ENCODE measurements at places on chromosomes 12 and 14.

GRCh38 chr12:116130431-116130830 lies 147.1 kb downstream of the MED13L start:
- no peak for ATAC-seq

DNA sequence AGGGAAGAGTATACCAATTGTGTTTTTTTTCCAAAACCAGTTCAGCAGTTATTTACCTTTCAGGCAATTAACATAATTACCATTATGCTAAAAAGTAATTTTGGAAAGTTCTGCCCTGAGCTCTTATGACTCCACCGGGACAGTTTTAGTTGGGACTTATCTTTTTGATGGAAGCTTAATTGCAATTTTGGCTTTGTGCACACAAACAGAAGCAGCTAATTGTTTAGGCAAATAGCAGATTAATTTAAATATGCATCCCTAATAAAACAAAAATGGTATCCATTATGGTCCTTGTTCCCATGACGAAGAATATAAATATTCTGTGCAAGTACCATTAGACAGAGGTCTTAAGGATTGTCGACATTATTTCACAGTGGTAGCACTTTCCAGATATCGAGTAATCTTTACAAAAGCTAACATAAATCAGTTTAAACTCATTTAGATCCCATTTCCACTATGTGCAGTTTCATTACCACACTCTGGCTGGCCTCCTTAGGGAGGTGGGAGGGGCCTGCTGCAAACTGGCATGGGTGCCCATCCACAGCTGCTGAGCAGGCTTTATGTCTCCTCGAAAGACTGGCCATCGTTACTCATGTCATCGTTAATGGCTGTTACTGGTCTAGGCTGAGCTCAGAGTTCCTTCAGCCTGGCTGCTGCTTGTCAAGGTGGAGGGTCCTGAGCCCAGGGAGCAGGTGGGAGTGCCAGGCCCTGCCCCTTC lies 68.2 kb downstream of the FBXW8 start:
- ATAC-seq, result no peak

DNA sequence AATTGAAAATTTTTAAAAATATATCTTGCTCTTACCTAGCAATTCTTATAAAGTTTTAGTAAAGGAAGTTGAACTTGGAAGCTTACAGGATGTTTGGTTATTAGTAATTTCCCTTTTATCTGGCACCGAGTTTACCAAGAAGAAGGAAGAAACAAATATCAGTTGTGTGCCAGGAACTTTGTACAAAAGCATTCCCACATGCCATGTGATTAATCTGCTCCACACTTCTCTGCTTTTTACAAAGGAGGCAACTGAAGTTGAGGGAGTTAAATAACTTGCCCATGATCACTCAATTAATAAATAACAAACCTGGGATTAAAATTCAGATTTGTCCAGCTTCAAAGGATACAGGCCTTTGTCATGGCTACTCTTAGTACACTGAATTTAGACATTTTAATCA lies 122.5 kb upstream of the BCAT1 start:
- ATAC-seq, result no peak

- ATAC-seq, result no peak
These were observed 17.7 kb upstream of the POP5 start for GRCh38 chr12:120598674-120599463.

DNA sequence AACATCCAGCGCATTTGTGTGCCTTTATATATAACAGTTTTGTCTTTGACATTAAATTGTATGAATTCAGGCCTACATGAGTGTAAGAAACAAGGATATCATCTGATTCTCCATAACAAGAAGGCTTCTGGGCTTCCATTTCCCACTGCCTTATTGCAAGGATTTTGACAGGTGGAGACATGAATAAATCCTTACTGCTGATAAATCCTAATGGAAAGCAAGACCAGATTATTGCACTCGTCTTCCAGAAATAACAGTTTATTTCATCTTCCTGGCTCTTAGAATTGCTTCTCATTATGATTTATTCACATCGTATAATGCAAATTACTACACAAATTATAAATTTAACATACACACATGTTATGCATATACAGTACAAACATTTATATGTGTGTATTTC lies 348.1 kb downstream of the MDGA2 start:
- ATAC-seq, result no peak

- no peak for ATAC-seq
These were observed 140.5 kb upstream of the LHX5 start for GRCh38 chr12:113612076-113612728.

- no peak for ATAC-seq
These were observed 78.1 kb upstream of the PELI2 start for GRCh38 chr14:56040121-56040520.

DNA sequence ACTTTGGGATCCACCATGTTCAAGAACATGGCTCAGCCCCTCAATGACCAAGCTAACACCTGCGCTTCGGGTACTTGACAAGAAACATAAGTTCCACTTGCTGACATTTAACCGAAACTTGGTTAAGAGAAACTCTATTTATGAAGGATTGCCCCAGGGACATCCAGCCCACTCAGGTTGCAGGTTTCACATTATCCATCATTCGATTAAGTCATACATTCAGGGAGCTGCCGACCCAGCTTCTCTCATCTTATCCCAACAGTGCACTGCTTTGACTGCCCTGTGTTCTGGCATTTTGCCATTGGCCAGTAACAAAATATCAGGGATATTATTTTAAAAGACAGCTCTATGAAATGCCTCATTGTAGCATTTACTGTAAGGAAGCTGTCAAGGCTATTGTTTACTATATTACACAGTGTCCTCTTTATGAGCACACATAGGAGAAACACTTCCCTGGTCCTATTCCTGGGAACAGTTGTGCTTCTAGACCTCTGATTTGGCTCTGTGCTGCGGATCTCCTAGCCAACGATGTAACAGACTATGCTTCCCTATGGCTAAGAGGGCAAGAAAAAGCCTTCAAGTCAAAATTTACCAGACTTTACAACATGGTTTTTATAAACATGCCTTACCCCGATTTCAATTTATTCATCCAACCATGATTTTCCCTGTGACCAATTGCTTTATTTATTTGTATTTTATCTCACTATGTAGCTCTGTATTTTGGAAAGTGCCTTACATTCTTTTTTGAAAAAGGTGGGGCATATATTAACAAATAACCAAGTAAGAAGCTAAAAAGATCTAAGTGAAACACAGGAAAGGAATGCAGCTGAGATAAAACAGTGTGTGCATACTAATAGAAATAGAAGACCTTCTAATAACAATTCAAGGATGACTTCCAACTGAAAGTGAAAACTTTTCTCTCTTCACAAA lies 109.3 kb downstream of the ITPR2 start:
- no peak for ATAC-seq

- ATAC-seq, result no peak
These were observed 425.2 kb downstream of the GALC start for GRCh38 chr14:87567618-87568295.

DNA sequence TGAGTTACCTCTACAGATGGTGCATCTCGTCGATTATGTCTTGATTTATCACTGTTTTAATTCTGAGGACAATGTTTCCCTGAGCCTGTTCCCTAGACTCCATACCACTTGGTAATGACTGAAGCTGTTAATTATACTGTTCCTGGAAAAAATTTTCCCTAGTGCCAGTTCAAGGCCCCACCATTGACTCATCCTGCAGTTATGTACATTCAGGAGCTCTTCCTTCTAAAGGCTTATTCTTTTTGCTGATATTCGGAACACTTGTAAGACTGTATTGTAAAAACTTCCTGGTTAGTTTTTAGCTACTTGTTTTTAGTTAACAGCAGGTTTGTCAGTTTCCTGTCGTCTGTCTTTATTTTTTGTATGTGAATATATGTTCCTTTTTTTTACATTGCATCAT lies 30.4 kb upstream of the PPP2R5E start:
- no peak for ATAC-seq

DNA sequence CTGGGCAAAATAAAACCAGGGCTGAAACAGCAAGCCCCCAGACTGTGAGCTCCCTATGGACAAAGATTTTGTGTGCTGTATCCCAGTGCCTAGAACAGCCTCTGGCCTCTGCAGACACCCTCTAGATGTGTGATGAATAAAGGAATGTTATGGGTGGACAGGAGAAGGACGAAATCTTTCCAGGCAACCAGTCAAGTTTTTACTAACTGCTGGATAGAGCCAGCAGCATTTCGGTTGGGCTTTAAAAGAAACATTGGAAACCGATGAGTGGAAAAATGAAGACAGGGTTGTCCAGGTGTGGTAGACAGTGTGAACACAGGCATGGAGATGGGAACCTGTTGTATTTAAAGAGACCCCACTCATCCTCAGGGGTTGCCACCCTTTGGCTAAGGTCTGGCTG lies 4.0 kb downstream of the CHGA start:
- no peak for ATAC-seq

DNA sequence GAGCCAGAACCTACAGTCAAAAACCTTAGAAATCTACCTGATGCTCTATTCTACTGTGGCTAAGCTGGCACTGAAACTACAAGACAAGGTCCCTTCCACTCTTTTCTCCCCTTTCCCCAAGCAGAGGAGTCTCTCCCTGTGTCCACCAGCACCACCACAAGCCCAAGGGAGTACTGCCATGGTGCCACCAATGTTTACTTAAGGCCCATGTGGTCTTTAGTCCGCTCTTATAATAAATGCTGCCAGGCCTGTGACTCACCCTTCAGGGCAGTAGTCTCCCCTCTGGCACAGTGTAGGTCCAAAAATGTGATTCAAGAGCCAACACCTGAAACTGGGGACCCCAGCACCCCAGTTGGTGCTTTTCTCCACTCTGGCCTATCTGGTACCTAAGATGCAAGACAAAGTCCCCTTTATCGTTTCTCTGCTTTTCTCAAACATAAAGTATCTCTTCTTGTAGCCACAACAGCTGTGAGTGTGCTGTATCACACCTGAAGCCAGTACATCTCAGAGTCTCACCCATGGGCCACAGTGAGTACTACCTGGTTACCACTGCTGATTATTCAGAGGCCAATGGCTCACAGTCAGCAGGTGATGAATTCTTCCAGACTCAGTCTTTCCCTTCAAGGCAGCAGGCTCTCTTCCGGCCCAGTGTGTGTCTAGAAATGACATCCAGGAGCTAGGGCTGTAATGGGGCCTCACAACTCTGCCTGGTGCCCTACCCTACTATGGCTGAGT lies 29.3 kb downstream of the SLC38A2 start:
- ATAC-seq, result no peak

DNA sequence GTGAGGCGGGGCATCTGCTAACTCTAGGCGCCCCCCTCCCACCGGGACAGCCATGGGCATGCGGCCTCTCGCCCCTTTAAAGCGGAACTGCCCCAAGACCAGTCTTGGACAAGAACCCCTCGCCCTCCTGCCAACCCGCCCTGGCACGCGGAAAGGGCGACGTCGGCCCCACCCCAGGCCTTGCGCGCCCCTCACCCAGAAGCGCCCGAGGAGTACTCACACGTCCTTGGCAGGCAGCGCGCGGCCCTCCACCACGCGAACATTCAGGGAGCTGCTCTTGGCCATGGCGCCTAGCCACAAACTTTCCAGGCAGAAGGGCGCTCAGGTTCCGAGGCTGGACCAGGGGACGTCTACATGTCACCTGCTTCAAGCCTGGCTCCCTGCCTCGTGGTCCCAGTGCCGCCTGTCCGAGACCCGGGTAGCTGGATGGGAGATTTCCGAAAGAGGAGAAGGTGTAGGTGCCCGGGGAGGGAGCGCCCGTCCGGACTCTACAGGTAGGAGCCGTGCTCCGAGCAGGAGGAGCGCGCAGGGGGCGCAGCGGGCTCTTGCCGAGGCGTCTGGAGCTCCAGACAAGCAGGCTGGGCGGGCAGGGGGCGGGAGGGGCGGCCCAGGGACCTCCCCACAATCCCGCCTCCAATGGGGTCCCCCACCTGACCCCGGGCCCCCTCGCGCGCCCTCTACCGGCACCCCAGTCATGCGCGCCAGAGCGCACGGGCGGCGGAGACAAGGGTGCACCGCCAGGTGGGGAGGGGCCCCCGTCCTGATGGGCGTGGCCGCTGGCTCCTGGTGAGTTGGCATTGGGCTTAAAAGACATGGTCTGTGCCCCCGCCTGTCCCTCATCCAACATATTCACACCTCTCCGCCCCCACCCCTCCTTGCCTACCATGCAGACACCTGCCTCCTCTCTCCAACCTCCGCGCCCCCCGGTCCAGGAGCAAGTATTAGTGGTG lies at the start of gene RASAL1:
Gene RASAL1, minus strand, starts transcription at position 584 of the 950 bp plus-strand sequence. Its CDS starts 299 bp downstream, at position 285.
- ATAC-seq, result peak; percentile 86

DNA sequence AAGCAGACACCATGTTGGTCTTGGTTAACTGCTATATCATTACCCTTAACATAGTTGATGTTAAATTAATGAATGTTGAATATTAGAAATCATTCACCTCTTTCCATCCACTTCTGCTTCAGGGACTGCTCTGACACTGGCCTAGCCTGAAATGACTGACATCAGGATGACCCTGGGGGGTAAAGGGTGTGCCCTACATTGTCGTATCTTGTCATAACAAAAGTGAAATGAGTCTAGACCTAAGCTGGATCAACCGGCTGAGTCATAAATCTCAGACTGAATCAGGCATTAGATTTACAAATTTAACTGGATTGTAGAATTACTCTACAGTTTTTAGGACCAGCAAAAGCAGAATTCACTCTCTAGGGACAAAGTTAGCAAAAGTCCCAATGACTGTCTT lies 35.3 kb downstream of the KICS2 start:
- ATAC-seq, result peak; percentile 99

GRCh38 chr12:111570084-111570961 lies 28.8 kb downstream of the ATXN2 start:
- no peak for ATAC-seq

DNA sequence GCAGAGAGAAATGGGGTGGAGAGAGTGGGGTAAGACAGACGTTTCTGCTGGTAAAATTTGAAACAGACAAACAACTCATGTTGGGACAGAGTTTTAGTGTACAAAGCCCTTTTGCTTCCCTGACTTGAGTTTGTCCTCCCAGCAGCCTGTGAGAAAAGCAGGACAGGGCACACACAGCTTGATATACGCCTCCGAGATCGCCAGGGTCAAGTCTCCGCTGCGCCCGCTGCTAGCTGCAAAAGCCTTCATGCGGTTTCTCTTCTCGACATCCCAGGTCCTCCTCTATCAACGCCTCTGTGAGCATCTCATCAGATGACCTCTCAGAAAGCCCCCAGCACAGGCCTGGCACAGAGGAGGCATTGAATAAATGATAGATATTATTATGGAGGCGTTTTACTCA lies 9.4 kb upstream of the BCL11B start:
- no peak for ATAC-seq

GRCh38 chr12:12028668-12029402 lies 41.9 kb upstream of the BCL2L14 start:
- ATAC-seq, result no peak

DNA sequence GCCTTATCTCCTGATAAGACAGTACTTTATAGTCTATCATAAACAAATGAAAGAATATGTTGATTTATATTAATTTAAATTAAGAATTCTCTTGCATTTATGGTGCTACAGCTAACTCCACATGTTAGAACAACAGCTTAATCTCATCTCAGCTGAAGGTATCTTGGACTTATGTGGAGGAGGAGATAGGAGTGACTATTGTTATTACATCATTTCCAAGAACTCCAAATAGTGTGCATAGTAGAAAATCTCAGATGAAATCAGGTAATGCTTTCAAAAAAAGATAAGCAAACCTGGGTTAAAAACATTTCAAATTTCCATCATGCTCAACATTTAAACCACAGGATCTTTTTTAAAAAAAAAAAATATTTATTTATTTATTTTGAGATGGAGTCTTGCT lies 31.3 kb upstream of the ISM2 start:
- ATAC-seq, result no peak
